Activated naive CD8-positive, alpha-beta T cell treated with anti-CD3 and anti-CD28 coated beads, Interleukin-2, amount 10 ng/mL, durations not matched to agents 7 days and 5 days (primary cell): ENCODE measurements at places on chromosomes 3 and 15.

DNA sequence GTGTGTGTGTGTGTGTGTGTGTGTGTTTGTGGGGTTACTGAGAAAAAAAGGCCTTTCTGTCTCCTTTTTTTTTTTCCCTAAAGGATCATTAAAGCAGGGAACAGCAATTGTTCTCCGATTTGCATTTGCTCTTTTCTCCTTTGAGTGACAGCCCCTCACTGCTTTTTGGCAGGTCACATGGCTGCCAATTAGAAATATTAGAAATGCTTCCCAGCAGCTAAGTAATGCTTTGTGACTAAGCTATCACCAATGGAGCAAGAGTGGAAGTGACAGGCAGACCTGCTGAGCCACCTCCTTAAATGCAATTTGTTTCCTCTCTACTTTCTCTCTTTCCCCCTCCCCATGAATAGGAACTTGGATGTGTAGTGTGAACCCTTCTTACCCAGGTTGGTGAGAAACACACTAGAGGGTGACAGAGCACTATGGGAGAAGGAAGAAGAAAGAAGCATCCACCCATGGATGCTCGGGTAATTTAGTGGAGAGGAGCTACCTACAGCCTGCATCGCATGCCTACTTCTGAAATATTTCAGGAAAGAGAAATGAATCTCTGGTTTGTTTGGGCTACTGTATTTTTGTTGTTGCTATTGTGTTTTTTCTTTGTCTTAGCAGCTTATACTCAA lies 165.2 kb upstream of the PDZRN3 start:
- no peak for DNase-seq

GRCh38 chr15:65395567-65396202 lies 17.9 kb upstream of the IGDCC3 start:
- DNase-seq: no peak

DNA sequence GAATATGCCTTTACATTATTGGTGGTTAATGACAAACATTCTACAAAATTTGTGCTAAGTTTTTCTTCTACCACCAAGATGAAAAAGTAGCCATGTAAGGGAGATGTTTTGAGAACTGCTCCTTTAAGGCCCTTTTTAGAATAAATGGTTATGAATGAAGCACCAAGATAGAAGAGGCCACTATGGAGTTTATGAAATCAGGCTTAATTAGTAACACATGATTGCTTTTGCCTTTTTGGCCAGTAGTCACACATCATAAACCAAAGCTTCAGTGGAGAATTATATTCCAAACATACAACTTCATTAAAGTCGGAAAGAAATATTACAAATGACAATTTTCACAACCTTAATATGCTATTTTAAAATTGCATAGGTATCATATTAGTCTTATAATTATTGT lies 331.7 kb downstream of the RBMS3 start:
- no peak for DNase-seq

- no peak for DNase-seq
These were observed 184.8 kb upstream of the P2RY1 start for GRCh38 chr3:152650177-152650576.

DNA sequence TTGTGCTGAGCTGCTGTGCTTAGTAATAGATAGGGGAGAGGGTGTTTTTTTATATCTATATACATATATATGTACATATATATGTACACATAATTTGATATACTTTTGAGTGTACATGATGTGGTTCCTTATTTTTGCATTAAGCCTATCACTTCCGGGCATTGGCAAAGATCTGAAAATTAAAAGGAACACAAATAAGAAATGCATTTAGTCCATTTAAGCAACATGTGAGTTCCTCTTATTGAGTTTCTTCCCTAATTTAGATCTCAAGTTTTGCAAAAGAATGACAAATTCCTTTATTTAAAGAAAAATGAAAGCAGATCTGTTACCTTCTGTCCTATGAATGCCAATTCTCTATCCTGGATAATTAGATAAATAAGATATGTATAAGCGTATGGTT lies 435.1 kb downstream of the LPP start:
- DNase-seq: no peak

- no peak for DNase-seq
These were observed 22.3 kb downstream of the KCNAB1 start for GRCh38 chr3:156142702-156143101.

- no peak for DNase-seq
These were observed 48.7 kb downstream of the NBEAL2 start for GRCh38 chr3:47028146-47028545.

DNA sequence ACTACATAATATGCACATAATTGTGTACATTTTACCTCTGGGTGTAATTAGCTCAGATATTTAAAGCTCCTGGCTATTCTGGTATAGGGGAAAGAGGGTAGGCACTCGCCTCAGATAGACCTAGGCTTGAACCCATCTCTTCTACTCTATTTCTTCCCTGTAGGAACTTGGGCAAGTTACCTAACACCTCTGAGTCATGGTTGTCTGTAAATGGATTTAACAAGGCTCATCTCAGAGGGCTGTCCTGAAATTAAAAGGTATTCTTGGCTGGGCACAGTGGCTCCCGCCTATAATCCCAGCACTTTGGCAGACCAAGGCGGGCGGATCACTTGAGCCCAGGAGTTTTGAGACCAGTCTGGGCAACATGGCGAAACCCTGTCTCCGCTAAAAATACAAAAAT lies 30.7 kb downstream of the NANOGP8 start:
- DNase-seq: no peak

DNA sequence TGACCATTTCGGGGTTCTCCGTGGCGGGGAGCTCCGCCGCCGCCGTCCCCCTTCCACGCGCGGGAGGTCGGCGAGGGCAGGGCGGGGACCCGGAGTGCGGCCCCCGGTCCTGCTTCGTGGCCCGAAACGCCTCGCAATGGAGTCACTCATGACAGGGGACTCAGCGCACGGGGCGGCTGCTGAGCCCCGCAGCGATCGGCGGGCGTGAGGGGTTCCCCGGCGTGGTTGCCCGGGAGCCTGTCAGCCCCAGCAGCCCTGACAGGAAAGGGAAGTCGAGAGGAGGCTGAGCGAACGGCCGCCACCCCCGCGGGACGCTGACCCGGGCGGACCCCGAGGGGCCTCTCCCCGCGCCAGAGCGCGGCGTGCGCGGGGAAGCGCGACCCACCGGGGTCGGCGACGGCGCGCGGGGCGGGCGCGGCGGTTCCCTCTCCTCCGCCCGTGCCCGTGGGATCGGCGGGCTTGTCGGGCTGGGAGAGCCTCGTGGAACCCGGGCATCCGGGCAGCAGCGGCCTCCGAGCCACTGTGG lies 564 bp upstream of the PIGZ start:
- peak; percentile 78 for DNase-seq

GRCh38 chr15:39021341-39021740 lies 456.7 kb upstream of the RASGRP1 start:
- DNase-seq: no peak

DNA sequence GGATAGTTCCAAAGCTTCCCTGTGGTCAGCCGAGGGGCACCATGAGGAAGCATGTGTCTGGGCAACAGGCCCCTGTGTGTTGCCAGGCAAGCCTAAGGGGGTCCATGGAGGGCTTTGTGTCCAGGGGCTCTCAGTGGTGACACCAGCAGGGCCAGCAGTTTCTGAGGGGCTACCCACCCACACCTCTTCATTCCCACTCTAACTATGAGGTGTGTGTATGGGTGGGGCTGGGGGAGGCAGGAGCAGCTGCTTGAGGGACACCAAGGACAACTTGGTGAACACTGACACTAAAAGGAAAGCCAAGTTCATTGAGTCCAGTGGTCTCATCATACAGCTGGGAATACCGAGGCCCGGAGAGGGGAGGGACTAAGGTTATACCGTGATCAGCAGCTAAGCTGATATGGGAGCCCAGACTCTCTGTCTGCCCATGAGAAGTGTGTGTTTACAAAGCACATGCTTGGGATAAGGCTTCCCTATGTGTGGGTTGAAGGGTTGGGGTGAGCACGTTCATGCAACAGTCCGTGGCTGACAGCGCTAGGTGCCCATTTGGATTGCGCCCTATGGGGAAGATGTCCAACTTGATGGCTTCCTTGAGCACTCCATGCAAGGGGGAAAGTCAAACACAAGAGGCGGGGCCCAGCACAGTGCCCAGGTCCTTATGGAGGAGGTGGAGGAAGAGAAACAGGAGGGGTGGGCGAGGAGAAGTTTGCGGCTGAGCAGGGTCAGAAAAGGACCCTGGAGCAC lies 34.8 kb upstream of the CHRNB4 start:
- no peak for DNase-seq

GRCh38 chr3:5116538-5116937 lies 5.6 kb upstream of the ARL8B start:
- DNase-seq: no peak

- DNase-seq: no peak
These were observed 55.0 kb downstream of the POLR2M start for GRCh38 chr15:57761562-57761961.

DNA sequence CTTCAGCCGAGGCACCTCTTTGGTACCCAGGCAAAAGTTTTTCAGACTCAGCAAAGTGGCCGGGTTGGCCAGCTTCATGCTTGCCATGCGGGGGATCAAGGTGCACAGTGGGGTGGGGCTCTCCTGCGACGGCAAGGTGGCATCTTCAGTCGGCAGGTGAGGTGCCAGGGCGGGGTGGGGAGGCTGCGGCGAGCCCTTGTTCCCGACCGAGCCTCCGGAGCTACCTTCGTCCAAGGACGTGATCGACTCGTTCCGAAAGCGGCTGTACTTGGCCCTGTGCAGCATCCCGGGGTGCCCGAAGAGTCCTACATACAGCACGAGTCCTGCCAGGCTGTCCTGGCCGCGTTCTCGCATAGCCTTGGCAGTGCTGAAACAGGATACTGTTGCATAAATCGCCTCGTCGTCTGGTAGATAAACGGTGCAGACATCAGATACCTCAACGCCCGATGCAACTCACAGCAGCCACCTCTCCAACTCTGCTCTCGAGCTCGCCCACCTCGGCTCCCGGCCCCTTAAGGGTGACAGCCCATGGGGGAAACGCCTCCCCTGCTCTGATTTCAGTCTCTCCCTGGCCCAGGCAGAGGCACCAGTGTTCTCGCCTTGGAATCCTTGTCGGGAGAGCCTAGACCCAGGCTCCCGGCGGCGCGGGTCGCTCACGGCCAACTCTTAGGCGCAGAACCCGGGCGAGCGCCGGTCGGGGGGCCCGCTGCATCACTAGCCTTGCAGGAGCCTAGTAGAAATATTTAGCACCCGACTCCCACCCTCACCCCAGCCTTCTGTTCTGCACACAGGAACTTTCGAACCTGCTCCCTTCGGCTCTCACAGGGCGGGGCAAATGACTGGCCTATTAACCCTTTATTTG lies 826 bp downstream of the SHC4 start:
- peak; percentile 43 for DNase-seq

- no peak for DNase-seq
These were observed 170.2 kb upstream of the IL12A start for GRCh38 chr3:159818399-159818798.

GRCh38 chr3:186772281-186772694 lies 11.1 kb upstream of the EIF4A2 start:
- peak; percentile 57 for DNase-seq

DNA sequence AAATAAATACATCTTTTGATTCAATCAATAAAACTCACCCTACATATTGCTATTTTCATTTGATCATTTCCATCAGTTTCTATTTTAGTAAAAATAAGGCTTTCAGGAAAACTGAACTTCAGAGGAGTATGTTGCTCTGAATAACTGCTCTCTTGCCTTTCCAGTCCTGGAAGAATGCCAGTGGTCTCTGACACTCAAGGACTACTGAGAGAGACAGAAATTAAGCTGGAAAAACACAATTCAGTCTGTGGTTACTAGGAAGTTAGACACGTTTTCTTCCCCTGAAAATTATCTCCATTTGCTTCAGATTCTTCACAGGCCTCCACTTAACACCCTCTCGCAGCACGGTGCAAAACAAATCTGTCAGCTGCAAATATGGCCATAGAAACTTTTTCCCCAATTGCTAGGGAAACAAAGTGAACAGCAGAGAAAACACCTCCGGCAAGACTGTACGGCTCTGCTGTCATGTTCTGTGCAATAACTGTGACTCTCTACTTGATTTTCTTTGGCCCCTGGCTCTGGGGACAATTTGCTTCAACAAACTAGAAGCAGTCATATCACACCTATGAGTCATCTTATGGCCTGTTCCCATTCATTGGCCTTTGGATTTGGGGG lies 353.0 kb downstream of the MAGI1 start:
- DNase-seq: no peak

DNA sequence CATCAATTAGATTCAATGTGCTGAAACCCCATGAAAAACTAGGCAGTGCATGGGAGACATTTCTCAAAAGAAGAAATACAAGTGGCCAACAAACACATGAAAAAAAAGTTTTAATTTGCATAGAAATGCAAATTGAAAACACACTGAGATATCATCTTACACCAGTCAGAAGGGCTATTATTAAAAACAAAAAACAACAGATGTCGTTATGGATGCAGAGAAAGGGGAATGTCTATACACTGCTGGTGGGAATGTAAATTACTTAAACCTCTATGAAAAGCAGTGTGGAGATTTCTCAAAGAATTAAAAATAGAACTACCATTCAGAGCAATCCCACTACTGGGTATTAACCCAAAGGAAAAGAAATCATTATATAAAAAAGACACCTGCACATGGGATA lies 98.7 kb downstream of the CCNL1 start:
- no peak for DNase-seq

DNA sequence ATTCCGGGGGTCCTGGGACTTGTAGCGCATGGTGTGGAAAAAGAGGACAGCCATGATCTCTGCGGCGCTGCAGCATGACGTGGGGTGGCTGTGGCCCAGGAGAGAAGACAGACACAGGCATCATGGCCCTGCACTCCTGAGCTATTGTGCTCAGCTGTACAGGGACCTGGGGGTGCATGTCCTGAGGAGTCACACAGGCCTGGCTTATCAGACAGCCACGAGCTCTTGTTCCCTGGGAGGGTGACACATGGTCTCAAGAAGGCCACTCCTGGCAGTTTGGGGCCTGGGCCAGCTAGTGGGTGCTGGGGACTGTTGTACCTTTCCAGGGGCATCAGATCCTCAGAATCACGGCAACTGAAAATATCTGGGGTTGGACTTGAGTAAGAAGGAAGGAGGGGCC lies 13.7 kb downstream of the TKT start:
- DNase-seq: no peak

GRCh38 chr3:194682694-194683310 lies 2.9 kb upstream of the FAM43A start:
- peak; percentile 58 for DNase-seq

GRCh38 chr3:123158899-123159390 lies 42.8 kb upstream of the SEC22A start:
- DNase-seq: no peak

GRCh38 chr3:100489118-100489517 lies 3.3 kb upstream of the TMEM45A start:
- DNase-seq: no peak

GRCh38 chr3:3744826-3745225 lies 54.4 kb upstream of the LRRN1 start:
- DNase-seq: no peak

DNA sequence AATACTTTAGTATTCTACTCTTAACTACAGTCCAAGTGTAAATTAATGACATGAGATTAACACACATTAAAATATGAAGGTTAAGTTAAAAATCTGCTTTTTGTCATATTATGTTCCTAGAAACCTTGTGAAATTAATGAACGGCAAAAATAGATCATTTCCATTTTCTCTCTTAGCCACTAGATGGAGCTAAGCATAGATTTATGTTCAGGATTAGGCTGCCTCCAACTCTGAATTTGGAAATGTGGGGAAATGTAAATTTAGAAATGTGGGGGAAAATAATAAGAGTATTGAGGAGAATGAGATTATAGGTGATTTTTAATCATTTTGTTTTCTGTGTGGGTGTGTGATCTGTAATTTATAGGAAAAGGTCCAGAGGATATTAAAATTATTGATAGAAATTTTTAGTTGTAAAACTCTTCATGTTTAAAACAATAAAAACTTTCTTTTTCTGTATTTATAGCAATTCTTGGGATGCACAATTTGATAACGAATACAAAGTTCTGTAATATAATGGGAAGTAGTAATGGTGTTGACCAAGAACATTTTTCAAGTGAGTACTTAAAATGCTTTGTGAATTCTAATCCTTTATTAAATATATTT lies 59.2 kb downstream of the TMOD3 start:
- no peak for DNase-seq
